ENCODE measurements at places on chromosomes 16 and 17. TPM values are rescaled to one million over a fixed set of nuclear protein-coding genes. Genes with fewer than 3 reads are reported as not detected.

Gene TNS4
- total RNA-seq = not detected

Gene CRYBA1
- not detected for total RNA-seq

Gene CCL4
- total RNA-seq = 2.3 TPM

Gene TBC1D3C
- 0.32 TPM for total RNA-seq

Gene WFIKKN1
- 0.50 TPM for total RNA-seq

Gene CA5A
- total RNA-seq = not detected

Gene MRPL12
- 133 TPM for total RNA-seq

Gene CCL8
- total RNA-seq = 1.9 TPM

Gene PLK1
- total RNA-seq = 1.5 TPM

Gene USP6
- total RNA-seq = 0.16 TPM

Gene MPP2
- 10.7 TPM for total RNA-seq

Gene CCL3
- 1.1 TPM for total RNA-seq

Gene ZACN
- not detected for total RNA-seq

Gene TTYH2
- 15.6 TPM for total RNA-seq

Gene NPIPB2
- total RNA-seq = 2.4 TPM

Gene HLF
- total RNA-seq = 36.8 TPM

Gene ALDH3A1
- total RNA-seq = 0.21 TPM

Gene CTRB1
- total RNA-seq = 1.4 TPM

Gene ANKRD40CL
- not detected for total RNA-seq

Gene ITGAX
- 1.7 TPM for total RNA-seq

Gene AIPL1
- total RNA-seq = not detected

Gene TEX19
- not detected for total RNA-seq

Gene RABEP2
- 21.0 TPM for total RNA-seq

Gene CCDC137
- total RNA-seq = 8.9 TPM

Gene KRT25
- total RNA-seq = not detected

Gene SLC4A1
- total RNA-seq = not detected

Gene PYY
- not detected for total RNA-seq

Gene MMP2
- total RNA-seq = 153 TPM

Gene GPR179
- total RNA-seq = not detected

Measured in left cardiac atrium (tissue), 4 donors.